ENCODE measurements at places on chromosomes 6 and 20. TPM values are rescaled to one million over a fixed set of nuclear protein-coding genes. Genes with fewer than 3 reads are reported as not detected.

GRCh38 chr6:106512048-106512967 lies 117.0 kb downstream of the RTN4IP1 start:
- H3K36me3 ChIP-seq, result no peaks in the 10 kb centered on the region
- H3K4me3 ChIP-seq, result peak overlapping the region; percentile 84
- peak; percentile 92 for DNase-seq
- peak overlapping the region; percentile 96 for H3K27ac ChIP-seq
- H3K27me3 ChIP-seq, result peaks cover 2% of the 10 kb centered on the region

CLIC5 gene
- 134 TPM for total RNA-seq

GRCh38 chr6:133681891-133682290 lies 207.0 kb upstream of the TCF21 start:
- no peaks in the 10 kb centered on the region for H3K4me1 ChIP-seq
- H3K27ac ChIP-seq, result no peak overlapping the region
- H3K4me3 ChIP-seq, result no peak overlapping the region
- no peaks in the 10 kb centered on the region for H3K36me3 ChIP-seq
- H3K27me3 ChIP-seq, result no peaks in the 10 kb centered on the region

DNA sequence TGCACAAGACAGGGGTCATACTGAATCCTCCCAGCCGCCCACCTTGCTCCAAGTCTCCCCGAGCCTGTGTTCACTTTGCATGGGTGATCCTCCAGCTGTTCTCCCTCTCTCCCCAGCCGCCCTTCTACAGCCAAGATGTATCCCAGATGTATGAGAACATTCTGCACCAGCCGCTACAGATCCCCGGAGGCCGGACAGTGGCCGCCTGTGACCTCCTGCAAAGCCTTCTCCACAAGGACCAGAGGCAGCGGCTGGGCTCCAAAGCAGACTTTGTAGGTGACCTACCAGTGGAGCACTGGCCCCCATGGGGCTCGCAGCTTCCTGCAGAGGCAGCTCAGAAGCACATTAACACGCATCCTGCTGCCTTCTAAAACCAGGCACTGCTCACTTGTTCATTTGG lies 14.6 kb upstream of the IFT52 start:
- no peaks in the 10 kb centered on the region for H3K4me1 ChIP-seq
- DNase-seq, result no peak
- no peak overlapping the region for H3K4me3 ChIP-seq
- H3K27ac ChIP-seq, result no peak overlapping the region
- no peaks in the 10 kb centered on the region for H3K27me3 ChIP-seq

DNA sequence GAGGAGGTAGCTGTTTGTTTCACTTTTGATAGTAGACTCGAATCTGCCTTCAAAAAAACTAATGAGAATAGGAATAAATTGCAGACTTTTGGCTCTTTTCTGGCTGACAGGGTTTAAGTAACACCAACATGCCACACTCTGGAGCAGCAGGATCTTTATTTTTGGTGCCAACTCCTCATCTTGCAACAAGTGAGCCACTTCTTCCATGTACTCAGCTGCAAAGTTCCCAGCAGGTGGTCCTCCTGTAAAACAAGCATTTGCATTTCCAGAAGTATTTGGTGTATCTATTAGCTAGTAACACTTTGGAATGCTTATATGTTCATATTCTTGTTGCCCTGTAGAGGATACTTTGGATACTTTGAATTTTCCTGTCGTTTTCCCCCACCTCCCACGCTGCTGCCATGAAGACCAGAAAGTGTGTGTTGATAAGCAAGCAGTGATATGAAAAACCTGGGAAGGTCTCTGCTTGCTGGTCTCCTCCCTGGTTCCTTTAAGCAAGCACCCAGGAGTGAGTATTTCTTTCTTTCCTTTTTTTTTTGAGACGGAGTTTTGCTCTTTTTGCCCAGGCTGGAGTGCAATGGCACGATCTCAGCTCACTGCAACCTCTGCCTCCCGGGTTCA lies 1.0 kb downstream of the ARMH2 start:
- DNase-seq, result no peak
- no peaks in the 10 kb centered on the region for H3K36me3 ChIP-seq
- H3K27me3 ChIP-seq, result no peaks in the 10 kb centered on the region
- H3K4me1 ChIP-seq, result no peaks in the 10 kb centered on the region

Data from lower lobe of right lung (tissue), 2 donors.